ENCODE measurements at places on chromosomes 6 and 20.

- H3K36me3 ChIP-seq = no peaks in the 10 kb centered on the region
- DNase-seq = no peak
- no peaks in the 10 kb centered on the region for H3K4me1 ChIP-seq
- H3K4me3 ChIP-seq = no peak overlapping the region
- H3K27me3 ChIP-seq = no peaks in the 10 kb centered on the region
Observed at GRCh38 chr6:169518451-169518850, 183.4 kb downstream of the WDR27 start.

- peaks cover 11% of the 10 kb centered on the region for H3K27me3 ChIP-seq
- no peak for DNase-seq
- H3K27ac ChIP-seq = no peak overlapping the region
- no peaks in the 10 kb centered on the region for H3K36me3 ChIP-seq
Observed at GRCh38 chr20:9969626-9970025, 65.2 kb upstream of the ANKEF1 start.

DNA sequence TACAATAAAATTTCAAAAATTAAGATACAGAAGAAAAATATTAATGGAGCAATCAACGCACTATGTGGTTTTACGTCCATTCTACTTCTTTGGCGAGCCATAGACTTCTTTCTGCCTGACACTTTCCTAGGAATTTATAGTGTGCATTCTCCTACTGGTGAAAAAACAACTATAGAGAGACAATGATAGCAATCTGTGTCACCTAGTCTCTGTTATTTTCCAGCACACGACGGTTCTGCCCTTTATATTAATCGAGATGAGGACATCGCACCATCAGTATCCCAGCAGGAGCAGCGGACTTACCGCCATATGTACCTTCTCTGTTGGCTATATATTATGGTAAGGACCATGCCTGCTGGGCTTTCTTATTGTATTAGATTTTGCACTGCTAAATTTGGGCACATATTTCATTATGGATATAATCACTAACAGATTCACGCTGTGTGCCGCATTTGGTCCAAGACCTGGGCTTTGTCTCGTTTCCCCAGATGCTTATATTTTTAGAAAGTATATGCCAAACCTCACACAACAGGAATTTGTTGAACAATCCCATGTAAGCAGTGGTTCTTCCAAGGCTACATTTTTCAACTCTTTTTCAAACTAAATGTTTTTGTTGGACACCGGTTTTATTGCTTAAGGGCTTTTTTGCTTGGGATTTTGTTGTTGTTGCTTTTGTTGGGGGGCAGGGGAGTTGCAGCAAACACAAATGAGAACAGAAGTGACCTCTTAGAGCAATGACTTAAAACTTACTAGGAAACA lies 166.4 kb downstream of the ADAT2 start:
- H3K27me3 ChIP-seq = no peaks in the 10 kb centered on the region
- H3K4me3 ChIP-seq = no peak overlapping the region
- no peak overlapping the region for H3K27ac ChIP-seq
- no peaks in the 10 kb centered on the region for H3K36me3 ChIP-seq
- DNase-seq = no peak

GRCh38 chr6:149181304-149181703 lies 136.2 kb upstream of the TAB2 start:
- no peaks in the 10 kb centered on the region for H3K36me3 ChIP-seq
- no peak for DNase-seq
- no peak overlapping the region for H3K27ac ChIP-seq
- H3K4me1 ChIP-seq = no peaks in the 10 kb centered on the region
- H3K4me3 ChIP-seq = no peak overlapping the region

DNA sequence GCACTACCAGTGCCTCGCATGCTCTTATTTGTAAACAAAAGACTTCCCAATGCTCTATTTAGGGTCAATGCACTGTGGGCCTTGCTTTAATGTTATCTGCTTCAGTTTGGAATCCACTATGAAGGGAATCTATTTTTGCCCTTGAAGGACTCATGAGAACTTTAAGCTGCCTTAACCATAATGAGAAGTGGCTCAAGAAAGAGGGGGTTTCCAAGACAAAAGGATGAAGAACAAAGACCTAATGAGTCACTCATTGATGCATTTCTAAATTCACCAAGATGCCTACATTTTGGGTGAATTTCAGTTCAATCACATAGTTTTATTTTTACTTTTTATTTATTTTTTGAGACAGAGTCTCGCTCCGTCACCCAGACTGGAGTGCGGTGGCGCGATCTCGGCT lies 228.2 kb downstream of the LY86 start:
- DNase-seq = no peak
- no peak overlapping the region for H3K4me3 ChIP-seq
- H3K27me3 ChIP-seq = peaks cover 9% of the 10 kb centered on the region
- H3K27ac ChIP-seq = no peak overlapping the region
- H3K4me1 ChIP-seq = peaks cover under 1% of the 10 kb centered on the region
- H3K36me3 ChIP-seq = no peaks in the 10 kb centered on the region

DNA sequence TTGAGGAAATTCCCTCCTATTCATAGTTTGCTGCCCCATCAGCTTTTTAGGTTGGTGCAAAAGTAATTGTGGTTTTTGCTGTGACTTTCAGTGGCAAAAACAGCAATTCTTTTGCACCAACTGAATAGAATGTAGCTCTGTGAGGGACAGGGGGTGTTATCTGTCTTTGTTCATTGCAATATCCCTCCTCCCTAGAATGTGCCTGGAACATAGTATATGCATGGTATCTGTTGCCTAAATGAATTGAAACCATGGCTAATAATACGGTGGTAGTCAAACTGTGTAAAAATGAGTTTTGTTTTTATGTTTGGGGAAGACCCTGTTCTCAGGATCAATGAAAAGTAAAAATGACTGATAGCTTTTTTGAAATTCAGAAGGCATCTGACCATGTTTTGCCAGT lies 45.1 kb downstream of the SCAND1 start:
- H3K4me3 ChIP-seq = no peak overlapping the region
- peaks cover 20% of the 10 kb centered on the region for H3K36me3 ChIP-seq
- peaks cover 2% of the 10 kb centered on the region for H3K4me1 ChIP-seq
- no peaks in the 10 kb centered on the region for H3K27me3 ChIP-seq
- no peak overlapping the region for H3K27ac ChIP-seq

DNA sequence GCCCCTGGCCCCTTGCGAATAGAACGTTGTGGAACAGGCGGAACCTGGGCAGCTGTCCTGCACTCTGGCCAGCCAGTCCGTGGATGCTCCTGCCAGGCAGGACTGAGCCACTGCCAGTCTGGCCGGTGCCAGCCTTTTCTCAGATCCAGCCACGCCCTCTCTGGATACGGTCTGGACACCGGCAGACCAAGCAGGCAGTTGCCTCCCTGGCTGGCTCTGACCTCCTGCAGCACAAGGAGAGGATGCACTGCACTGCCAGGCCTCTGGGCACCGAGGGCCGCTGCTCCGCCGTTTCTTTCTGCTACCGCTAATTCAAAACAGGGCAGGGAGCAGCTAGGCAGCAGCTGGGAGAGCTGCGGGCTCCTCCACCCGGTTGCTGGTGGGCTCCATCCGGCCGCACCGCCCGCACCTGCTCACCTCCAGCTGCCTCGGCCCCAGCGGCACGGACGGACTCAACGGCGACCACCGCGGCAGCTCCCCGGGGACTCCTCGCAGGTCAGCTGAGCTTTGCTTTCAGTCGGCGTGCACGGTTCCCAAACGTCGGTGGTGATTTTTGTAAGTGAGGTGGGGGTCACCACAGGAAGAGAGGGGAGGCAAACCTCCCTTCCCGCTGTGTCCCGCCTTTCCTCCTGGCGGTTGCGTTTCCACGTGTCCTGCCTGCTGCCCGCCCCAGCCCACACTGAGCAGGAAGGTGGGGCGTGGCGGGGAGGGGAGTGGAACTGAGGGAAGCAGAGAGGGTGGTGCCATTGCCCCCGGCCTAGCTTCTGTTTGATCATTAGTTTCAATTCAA lies 30.3 kb upstream of the AFDN start:
- H3K4me1 ChIP-seq = no peaks in the 10 kb centered on the region
- H3K4me3 ChIP-seq = no peak overlapping the region
- H3K27me3 ChIP-seq = peaks cover 46% of the 10 kb centered on the region

GRCh38 chr6:4074478-4075235 lies 4.3 kb downstream of the FAM217A start:
- H3K4me1 ChIP-seq = no peaks in the 10 kb centered on the region
- H3K4me3 ChIP-seq = no peak overlapping the region
- H3K36me3 ChIP-seq = no peaks in the 10 kb centered on the region
- H3K27ac ChIP-seq = no peak overlapping the region
- H3K27me3 ChIP-seq = peaks cover 4% of the 10 kb centered on the region

- H3K4me1 ChIP-seq = peaks cover 21% of the 10 kb centered on the region
- H3K36me3 ChIP-seq = peaks cover 9% of the 10 kb centered on the region
- no peak overlapping the region for H3K4me3 ChIP-seq
- peak overlapping the region; percentile 78 for H3K27ac ChIP-seq
- H3K27me3 ChIP-seq = no peaks in the 10 kb centered on the region
Observed at GRCh38 chr20:47351643-47352331, 4.7 kb downstream of the ZMYND8 start.

DNA sequence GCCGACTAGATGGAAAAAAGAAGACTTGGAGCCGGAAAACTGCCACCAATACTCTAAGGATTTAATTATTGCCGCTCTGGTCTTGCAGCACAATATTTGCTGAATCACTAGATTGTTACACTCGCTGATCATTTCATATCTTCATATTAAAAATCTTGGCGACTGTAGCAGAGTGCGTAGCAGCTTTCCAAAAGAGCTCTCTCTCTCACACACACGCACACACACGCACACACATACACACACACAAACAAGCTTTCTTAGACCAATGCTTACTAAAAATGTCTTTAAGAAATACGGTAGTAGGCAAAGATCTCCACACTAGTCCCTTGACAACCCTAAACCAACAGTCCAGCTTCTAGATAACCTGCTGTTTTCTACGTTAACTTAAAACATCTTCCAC lies 7.7 kb downstream of the GRIK2 start:
- no peaks in the 10 kb centered on the region for H3K36me3 ChIP-seq
- no peak overlapping the region for H3K4me3 ChIP-seq
- DNase-seq = no peak
- peaks cover 54% of the 10 kb centered on the region for H3K27me3 ChIP-seq

DNA sequence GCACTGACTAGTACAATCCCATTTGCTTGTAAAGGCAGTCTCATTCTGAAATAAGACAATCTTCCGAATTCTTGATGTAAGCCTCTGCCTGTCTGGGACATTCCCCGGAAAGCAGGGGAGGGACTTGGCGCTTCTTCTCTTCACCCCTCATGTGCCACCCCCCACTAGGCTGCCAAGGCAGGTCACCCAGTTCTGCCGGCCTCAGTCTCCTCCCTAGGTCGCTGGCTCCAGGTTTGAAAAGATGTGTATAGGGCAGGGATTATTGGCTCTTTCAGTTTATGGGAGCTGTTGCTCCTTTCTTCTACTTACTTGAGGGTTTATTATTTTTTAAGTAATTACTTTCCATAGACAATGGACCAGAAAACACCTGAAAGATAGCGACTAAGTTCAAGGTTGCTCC lies 158.1 kb upstream of the RPS6KA2 start:
- no peak overlapping the region for H3K4me3 ChIP-seq
- DNase-seq = no peak
- no peaks in the 10 kb centered on the region for H3K27me3 ChIP-seq
- H3K36me3 ChIP-seq = no peaks in the 10 kb centered on the region

DNA sequence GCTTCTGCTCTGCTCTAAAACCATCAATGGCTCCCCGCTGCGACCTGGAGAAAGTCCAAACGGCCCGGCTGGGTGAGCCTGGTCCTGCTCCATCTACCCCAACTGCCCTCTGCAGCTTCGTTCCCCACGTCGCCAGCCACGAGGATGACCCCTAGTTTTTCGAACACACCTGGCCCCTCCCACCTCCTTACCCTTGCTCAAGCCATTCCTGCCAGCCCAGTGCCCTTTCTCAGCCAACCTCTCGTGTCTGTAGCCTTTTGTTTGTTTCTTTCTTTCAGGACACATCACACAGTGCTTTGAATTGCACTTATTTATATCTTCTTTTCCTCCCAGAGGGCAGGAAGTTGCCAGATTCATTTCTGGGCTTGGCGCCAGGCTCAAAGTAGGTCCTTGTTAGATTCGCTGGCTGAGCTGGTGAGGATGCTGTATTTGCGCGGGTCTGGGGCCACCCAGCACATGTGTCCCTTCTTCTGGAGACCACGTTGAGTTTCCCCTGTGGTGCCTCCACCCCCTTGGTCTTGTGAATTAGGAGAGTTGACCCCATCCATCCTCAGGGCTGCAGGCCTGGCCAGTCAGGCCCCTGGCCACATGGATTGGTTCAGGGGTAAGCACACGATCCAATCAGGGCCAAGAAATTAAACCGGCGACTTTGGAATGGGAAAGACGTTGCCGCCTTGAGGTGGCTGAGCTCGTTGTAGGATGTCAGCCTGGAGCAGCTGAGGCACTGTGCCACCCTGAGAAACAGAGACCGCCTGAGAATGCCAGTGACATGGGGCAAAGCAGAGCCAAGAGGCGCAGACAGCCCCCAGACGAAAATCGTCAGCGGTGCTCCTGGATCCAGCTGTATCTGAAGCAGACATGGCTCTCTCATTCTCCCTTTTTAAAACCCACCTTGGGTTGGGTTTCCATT lies 156.0 kb downstream of the CEBPB start:
- H3K4me1 ChIP-seq = peaks cover 8% of the 10 kb centered on the region
- H3K36me3 ChIP-seq = no peaks in the 10 kb centered on the region
- DNase-seq = peak; percentile 87
- no peak overlapping the region for H3K4me3 ChIP-seq
- no peak overlapping the region for H3K27ac ChIP-seq

DNA sequence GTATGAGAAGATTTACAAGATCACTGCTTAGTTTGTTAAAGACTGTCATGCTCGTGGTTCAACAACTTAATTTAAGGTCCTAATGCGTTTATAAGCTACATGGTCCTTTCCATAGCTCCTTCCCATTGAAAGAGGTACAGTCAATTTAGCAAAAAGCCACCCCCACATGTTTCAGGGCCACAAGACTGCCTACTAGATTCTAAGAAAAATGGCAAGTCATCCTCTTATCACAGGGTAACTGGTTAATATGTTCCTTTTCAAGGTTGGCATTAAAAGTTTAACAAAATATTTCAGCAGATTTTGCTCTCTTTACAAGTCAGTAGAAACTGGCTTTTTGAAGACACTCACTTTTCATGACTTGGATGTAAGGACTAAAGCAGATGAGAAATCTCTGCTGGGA lies 15.7 kb downstream of the GSTA3 start:
- no peak overlapping the region for H3K27ac ChIP-seq
- H3K27me3 ChIP-seq = peaks cover 2% of the 10 kb centered on the region
- H3K4me1 ChIP-seq = no peaks in the 10 kb centered on the region
- DNase-seq = no peak
- H3K36me3 ChIP-seq = no peaks in the 10 kb centered on the region

- no peak for DNase-seq
- no peak overlapping the region for H3K27ac ChIP-seq
- no peaks in the 10 kb centered on the region for H3K27me3 ChIP-seq
- H3K36me3 ChIP-seq = no peaks in the 10 kb centered on the region
- no peaks in the 10 kb centered on the region for H3K4me1 ChIP-seq
Observed at GRCh38 chr6:21037453-21037852, 503.2 kb downstream of the CDKAL1 start.
